IPS DF 19.7 (cell line): ENCODE measurements at places on chromosomes 5 and 9.
A peak's percentile ranks its signal among the peaks of the same experiment; 100 is the strongest.

GRCh38 chr5:123875561-123876275 lies 363.7 kb downstream of the CSNK1G3 start:
- peak; percentile 78 for DNase-seq

GRCh38 chr5:75617736-75618352 lies 6.6 kb downstream of the ANKDD1B start:
- no peak for DNase-seq

- DNase-seq, result no peak
Measured at GRCh38 chr5:132445930-132446329, 44.6 kb downstream of the IRF1 start.

DNA sequence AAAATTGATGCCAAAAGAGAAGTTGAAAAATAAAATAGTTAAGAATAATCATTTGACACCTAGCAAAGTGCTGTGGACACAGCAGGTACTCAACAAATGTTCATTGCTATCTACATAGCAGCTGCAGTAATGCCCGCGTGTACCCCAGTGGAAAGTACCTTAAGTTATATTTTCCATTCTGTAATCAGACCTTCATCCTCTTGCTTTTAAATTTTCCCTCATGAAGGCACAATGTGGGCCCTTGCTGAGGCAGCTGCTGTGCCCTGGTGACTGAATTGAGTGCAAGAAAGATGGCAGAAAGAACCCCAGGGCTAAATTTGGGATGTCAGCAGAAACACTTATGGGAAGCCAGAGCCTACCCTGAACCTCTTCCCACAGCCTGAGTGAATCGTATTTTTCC lies 65.9 kb downstream of the CYFIP2 start:
- no peak for DNase-seq

DNA sequence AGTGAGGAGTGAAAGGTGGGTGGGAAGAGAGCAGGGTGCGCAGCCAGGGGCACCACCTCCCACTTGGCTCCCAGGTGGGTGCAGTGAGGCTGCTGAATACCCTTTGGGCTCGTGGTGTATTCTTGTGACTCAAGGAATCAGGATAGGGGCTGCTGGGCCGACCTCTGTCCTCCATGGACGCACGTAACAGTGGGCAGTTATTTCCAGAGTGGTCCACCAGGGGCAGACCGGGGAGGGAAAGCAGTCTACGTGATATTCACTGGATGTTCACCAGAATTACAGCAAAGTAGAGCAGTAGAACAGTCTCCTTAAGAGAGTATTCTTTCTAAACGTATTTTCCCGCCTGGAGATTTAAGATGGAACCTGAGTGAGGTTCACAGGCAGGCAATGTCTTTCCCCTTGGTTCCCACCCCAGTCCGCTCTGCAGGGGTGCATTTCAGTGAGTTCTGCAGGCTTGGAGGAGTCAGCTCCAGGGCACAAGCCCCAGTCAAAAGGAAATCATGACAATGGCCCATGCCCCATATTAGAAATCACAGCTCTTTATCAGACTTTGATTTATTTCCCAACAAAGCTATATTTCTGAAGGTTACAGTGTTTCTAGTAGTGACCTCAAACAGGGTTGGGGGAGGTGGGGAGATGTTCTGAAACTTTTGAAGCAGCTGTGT lies 88.7 kb downstream of the SYK start:
- no peak for DNase-seq

DNA sequence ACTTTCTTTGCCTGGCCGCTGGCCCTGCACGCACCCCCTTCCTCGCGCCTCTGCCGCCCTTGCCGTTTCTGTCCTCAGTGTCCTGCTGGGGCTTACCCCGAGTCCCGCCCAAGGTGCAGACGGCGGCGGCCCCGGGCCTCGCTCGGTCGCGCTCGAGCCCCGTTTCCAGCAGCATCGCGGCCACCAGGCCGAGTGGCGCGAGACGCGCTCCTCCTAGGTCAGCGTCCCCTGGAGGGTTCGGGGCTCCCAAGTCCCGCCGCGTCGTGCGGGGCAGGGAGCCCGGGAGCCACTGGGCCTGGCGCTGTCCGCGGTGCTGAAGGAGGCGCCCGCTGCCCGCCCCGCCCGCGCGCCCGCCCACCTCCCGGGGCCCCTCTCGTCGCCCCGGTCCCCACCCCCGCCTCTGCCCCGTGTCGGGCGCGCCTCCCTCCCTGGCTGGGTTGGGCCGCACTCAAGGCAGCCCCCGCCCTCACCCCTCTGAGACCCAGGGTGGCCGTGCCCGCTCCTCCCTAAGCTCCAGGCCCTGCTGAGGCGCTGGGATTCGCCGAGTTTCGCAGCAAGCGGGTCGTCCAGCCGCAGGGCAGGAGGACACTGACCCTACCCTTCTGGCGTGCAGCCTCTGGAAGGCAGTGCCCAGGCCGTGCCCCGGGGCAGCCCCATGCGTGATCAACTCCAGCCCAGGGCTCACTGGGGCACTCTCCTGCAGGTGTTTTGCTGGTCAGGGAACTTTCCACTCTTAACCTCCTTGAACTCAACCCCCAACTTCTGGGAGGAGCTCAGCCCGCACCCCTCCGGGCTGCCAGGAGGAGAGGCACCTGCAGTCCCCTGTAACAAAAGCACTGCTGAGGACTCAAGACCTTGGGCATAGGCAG lies at the start of gene LHX3:
Gene LHX3 (minus strand): TSS at position 291 of the 869 bp plus-strand sequence. CDS start 116 bp downstream, at position 175.
- DNase-seq, result no peak

GRCh38 chr5:14663734-14664269 lies 716 bp upstream of the OTULIN start:
- DNase-seq, result no peak

DNA sequence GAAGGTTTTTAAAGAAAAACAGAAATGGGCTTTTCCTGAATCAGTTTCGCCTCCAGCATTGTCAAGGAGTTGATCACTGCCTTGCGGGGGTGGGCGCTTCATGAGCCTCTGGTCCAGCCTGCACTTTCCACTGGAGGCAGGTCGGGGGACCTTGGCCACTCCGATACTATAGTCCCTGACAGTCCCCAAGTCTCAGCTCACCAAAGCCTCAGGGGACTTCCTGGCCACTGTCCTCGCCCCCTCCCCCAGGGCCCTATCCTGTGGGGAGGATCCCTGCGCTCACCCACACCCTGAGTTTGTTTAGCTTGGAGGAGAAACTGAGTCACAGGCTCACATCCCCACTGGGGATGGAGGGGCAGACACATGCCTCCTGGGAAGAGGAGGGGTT lies 1.4 kb downstream of the SLC6A19 start:
- no peak for DNase-seq

DNA sequence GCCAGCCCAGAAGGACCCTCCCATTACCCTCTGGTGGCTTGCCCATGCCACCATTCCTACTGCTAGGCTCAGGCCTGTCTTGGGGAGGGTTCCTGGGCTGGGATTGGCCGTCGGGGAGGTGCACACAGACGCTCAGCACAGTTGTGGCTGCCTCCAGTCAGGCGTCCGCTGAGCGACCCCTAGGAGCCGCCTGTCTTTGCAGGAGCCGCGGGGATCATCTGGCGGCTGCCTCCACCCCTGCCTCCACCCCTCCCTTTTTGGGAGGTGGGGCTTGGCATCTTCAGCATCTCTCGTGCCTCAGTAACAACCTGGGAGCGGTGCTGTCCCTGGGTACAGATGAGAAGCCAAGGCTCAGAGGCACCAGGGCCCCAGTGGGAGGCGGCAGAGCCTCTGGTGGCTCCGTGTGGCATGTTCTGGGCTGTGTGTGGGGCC lies 39.6 kb downstream of the RXRA start:
- no peak for DNase-seq

DNA sequence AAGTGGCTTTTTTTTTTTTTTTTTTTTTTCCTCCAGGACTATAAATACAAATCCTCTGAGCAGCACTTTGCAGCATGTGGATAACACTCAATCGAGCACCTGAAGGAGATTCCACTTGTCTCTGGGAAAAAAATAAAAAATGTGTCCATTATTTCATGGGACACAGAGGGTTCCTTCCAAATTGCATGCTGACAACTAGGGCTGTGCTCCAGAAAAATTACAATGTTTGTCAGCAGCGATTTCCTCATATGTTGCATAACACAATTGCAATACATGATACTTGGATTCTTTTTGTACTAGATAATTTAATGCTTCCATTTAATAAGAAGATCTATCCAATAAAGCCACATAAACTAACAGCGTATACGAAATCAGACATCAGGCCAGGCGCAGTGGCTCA lies 84.4 kb downstream of the CDH18 start:
- no peak for DNase-seq

- no peak for DNase-seq
Measured at GRCh38 chr5:55888205-55888604, 37.0 kb downstream of the IL31RA start.

DNA sequence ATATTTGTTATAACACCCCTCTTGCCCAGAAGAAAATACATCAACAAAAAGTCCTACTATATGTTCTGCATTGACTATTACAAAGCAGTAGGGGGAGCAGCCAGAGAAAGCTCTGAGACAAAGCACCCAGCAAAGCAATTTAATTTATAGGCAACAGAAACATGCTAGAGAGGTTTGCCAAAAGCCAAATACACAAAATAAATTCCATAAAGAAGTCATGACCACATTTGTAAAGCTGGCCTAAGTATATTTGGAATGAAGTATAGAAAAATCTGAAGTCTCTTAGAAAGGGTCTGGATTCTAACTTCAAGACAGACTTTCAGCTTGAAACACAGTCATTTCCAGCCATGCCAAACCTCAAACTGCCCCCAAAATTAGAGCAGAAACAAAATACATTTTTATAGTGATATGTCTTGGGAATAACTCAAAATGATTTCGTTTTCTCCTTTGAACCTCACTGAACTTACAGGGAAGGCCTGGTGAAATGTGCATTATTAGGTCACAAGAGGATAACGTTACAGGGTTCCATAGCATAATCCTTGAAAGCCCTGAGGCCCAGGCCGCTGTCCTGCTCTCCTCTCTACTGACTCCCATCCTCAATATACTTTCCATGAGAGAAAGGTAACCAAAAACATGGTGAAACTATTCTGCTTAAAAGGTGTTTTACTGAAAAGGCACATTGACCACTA lies 451.8 kb downstream of the RAB3C start:
- DNase-seq, result no peak

- no peak for DNase-seq
Measured at GRCh38 chr5:131786036-131786435, 10.8 kb downstream of the FNIP1 start.

- DNase-seq, result no peak
Measured at GRCh38 chr5:181161534-181162175, 14.3 kb downstream of the OR2V2 start.

DNA sequence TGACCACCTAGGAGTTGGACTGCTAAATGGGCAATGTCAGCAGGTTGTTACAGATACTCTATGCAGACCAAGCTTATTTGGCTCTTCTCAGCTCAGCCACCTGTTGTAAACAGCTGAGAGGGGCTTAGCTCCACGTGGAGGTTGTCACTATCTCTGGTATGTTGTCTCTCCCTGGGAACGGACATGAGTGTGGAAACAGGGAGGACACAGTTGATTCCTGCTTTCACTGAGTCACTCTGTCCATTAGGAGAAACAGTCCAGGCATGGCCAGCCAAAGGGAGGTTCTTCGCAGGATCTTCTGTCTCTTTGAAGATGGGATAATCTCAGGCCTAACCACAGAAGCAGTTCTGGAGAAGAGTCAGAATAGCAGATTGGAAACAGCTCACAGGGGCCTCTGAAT lies 121.2 kb downstream of the PALM2AKAP2 start:
- no peak for DNase-seq

DNA sequence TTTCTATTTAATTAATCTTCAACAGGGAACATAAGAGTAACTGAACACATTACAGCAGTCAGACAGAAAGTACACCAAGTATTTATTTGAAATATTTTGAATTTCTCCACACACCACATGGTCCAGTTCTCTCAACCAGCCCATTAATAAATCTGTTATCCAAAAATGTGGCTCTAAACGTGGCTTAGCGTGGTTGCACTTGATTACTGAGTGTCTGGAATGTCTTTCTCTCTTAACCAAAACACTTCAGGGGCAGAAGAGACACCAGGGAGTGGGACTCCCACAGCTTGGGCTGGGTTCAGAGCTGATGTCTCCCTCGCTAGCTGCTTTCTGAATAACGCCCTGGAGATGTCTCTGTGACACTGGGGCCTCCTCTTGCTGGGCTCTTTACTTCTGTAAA lies 52.6 kb upstream of the FANCC start:
- DNase-seq, result no peak

DNA sequence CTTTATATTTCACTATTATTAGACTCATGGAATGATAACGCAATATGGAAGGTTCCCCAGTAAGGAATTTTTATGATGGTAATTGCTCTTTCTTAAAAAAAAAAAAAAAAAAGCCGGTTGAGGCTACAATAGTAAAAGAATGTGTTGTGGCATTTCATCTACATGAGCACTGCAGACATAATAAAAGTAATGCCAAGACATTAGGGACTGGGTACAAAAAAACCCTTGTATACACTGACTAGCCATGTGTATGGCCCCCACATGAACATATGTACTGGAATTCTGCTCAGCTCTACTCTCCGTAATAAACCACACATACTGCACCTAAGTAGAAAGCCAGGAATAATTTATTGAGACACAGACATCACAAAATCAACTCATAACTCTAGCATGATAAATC lies 218.4 kb downstream of the ADAMTS6 start:
- no peak for DNase-seq

GRCh38 chr5:94473936-94474335 lies 144.5 kb downstream of the KIAA0825 start:
- no peak for DNase-seq

DNA sequence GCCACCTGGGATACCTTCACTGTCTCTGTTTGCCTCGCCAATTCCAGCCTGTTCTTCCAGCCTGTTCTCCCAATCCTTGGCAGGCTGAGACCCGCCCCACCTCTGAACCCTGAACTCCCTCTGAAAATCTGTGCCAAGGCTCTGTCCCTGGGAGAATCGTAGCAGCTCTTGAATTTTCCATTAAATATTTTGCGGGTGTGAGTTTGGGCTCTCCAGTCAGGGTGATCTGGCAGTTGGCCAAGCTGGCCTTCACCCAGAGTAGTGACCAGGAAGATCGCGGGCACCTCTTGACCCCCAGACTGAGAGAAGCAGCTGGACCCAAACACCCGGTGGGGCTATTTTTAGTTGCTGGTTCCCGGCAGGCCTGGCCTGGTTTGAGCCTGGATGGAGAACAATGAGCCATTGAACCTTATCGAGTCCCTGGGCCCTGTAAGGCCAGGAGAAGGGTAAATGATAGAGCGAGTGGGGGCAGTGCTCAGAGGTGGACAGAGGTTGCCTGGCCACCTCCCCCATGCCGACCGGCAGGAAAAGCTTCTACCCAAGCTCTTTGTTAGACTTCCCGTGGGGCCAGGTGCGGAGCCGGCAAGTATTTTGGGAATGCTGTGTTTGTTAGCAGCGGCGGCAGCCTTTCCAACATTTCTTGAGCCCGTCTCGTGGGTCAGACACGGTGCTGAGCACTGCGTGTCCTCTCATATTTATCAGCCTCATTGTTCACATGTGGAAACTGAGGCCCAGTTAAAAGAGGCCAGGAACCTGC lies 146.2 kb downstream of the RGS3 start:
- no peak for DNase-seq

DNA sequence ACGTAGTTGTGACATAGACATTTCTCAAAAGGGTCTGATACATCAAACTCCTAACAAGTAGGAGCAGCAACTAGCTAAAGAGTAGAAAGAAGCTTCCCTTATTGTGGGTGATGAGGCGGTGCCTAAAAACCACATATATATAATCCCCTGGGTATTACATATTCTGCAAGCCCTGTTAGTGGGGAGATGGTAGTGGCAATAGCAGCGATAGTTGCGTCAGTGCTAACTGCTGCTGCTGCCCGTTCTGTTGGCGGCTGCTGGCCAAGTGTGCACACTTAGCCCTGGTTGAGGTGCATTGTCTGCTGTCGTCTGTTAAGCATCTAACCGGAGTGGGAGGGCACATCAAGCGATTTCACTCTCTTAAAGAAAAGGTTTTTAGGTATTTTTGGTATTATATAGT lies 35.8 kb downstream of the VLDLR start:
- DNase-seq, result no peak
